ENCODE measurements at places on chromosomes 11 and 22.

DNA sequence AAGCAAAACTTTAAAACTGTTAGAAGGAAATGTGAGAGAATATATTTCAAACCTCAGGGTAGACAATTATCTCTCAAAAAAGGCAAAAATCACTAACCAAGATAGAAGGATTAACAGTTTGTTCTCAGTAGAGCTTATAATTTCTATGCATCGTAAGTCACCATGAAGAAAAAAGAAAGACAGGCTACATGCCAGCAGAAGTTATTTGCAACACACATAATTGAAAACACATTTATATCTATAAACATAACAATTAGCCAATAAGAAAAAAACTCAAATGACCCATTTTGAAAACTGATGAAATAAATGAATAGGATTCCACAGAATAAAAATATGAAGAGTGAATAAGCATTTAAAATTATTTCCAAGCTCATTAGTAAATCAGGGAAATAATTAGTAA, 24.4 kb upstream of the SNX19 start:
- DNase-seq = no peak

DNA sequence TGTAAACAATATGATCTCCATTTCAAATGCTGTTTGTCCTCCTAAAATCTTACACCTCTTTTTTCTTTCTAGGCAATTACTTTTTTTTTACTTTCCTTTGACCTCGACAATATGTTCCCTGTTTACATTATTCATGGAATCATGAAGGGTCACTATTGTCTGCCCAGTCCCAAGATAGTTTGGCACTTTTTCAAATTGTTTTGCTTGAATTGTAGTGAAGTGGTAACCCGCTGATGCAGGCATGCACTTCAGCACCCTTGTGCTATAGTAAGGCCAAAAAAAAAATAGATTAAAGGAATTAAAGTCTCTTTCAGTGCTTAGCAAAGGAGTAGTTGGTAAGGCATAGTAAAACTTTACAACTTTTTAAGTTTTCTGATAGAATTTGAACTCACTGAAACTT, 90.9 kb downstream of the PAX6 start:
- no peak for DNase-seq

DNA sequence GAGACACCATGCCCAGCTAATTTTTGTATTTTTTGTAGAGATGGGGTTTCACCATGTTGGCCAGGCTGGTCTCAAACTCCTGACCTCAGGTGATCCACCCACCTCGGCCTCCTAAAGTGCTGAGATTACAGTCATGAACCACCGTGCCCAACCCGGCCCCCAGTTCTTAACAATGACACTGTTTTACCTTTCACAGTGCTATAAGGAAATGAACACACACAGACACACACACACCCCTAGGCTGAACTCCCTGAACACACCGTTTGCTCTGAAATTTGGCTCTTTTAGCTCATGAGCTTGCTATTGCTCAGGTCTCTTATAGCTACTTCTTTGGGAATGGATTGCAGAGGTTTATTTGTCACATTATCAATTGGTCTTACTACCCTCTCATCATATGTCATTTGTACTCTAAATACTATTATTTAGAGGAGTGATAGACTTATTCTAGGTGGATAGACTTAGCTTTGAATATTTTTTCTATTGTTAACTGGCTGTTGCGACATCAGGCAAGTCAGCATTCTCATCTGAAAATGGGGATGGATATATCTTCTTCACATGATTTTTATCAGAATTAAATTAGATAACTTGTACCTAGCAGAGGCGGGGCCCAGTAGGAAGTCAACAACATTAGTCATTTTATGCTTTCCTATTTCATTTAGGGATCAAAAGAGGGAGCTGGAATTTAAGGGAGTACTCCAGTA, 2.1 kb downstream of the LYVE1 start:
- DNase-seq = no peak

DNA sequence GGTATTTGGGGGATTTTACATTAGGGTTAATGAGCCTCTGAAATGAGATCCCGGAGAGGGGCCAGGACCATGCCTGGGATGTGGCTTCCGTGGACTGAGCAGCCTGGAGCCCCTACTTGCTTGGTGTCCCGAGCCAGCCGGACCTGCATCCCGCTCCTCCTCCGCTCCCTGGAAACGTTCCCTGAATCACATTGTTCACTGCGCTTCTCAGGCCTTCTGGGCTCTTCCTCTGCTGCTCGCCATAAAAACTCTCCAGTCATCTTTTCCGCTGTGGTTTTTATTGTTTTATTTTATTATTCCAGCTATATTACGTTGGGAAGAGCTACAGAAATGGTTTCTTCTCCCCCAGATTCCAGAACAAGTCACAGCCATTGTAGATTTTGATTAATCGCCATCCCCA, 13.3 kb upstream of the KCNQ1OT1 start:
- DNase-seq = no peak

DNA sequence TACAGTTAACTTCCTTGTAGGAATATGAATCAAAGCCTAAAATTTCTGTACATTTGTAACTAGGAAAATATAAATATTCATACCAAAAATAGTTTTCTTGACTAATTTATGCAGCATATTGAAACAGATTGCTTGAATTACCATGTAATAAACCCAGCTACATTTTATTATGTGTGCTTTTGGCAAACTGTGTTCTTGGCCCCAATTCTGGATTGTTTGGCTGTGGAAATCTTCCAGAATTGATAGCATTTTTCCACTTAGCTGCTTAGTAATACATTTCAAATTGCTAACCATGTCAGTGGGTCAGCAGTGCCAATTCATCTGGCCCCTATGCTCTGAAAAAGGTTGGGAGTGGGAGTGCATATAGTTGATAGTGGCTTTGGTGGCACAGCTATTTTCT, 32.3 kb downstream of the PDHX start:
- no peak for DNase-seq

DNA sequence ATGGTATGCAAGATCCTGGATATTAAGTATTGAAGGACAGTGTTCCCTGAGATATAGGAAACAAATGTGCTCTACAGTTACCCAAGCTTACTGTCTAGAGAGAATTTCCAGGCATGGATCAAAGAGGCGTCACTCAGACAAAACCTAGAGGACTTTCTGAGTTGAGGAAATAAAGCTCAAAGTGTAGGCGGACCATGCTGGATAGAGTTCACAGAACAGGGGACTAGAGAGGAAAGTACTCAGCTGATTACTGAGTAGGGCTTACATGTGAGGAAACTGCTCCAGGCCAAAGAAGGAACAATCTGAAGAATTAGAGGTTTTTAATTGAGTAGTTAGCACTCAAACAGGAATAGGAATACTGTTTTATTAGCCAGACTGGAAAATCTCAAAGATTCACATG, 193.3 kb downstream of the TMEM135 start:
- DNase-seq = no peak

DNA sequence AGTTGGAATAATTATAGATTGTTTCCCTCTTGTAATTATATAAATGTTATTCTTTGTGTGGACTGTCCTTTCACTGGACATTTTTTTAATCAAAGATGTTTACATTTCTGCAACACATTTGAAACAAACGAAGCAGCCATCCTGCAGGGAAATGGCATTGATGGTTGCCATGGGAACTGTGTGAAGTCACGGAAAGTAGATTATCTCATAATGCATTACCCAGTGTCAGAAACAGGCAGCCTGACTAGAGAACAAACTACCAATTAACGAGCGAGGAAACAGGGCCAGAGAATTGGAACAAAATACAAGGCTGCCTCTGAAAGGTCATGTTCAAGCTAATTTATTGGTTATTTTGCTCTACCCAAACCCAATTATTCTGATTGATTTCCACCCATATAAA, 96.9 kb upstream of the LARGE1 start:
- DNase-seq = no peak

DNA sequence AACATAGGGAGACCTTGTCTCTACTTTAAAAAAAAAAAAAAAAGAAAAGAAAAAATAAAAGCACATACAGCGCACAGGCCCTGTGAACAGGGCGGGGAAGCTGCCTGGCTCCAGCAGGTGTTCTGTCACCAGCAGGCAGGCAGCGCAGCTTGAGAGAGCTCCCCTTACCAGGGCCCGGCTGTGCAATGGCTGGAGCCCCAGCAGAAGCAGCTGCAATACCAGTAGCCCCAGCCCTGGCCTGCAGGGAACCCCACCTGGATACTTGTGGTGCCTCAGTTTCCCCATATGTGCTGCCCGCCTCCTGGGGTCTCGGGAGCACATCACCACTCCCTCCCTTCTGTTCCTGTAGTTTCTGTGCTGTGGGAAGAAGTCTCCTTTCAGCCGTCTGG, 12.3 kb downstream of the TSPAN32 start:
- DNase-seq = no peak

GRCh38 chr22:41429232-41429950, 17.2 kb downstream of the TOB2 start:
- no peak for DNase-seq

- DNase-seq = no peak
Observed at GRCh38 chr11:6237266-6237665, 1.6 kb upstream of the CNGA4 start.

GRCh38 chr11:105152560-105152959, 13.0 kb upstream of the CARD18 start:
- DNase-seq = no peak

DNA sequence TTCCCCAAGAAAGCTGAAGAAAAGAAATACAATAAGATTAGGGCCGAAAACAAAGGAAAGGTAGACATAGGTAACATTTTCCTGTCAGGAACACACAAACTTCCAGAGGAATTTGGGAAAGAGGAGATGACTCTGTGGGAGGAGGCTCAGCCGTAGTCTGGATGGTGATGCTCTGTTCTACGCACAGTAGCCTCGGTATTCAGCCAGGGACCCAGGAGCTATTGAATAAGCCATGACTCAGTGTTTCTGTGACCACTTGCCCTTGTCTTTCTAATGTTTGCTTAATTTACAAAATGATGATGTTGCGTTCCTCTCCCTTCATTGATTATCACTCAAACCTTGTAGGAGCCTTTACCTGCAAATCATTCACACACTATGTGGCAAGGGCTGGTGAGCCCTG, 745.0 kb downstream of the NTM start:
- no peak for DNase-seq

DNA sequence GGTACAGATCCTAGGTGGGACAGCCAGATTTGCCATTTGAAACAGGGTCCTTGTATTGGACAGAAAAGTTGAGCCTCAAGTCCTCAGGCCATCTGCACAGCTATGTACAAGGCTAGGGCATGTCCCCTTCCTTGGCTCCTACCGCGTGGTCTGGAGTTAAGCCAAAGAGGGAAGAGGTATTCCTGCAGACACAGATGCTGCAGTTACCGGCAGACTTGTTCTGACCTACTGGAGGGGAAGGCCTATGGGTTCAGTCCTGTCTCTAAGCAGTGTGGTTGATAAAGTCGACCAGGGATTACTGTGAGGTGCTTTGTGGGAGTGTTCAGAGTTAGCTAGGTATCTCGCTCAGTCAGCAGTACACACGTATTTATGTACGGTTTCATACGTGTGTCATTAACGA, 180.6 kb downstream of the ADAMTS15 start:
- no peak for DNase-seq

DNA sequence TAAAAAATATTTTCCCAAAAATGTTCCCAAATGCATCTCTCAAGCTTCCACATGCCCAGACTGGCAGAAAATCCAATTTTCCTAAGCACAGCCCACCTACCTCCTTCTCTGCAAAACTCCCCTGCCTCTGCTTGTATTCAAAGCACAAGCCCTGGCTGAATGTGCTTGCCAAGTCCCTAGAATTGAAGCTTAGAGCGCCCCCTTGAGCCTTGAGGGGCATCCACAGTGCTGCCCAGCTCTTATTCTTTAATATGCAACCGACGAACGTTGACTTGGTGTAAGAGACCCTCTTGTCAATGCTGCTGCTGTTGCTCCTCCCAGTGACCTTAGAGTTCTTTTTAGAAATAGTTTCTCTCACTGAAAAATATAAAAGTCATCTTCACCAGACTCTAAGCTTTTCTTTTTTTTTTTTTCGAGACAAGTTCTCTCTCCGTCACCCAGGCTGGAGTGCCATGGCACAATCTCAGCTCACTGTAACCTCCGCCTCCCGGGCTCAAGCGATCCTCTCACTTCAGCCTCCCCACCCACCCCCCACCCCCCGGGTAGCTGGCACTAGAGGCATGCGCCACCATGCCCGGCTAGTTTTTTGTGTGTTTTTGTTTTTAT, 63.5 kb upstream of the CAPRIN1 start:
- peak; percentile 81 for DNase-seq

GRCh38 chr22:37633625-37634416, 5.6 kb upstream of the SH3BP1 start:
- DNase-seq = peak; percentile 81

DNA sequence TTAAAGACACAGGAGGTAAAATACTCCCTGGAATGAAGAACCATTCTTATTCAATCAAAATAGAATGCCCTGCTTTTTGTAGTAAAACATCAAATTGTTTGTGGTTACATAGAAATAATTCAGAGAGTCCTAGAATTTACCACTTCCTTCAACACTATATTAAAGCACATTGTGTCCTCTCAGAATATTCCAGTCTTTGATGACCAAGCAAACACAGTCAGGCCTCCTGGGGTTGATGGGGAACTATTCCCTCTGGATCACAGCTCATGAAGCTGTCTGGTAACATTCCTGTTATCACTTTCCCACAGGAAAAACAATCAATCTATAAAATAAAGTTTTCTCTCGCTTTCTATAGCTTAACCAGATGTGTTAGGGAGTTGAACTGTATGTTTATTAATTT, 389.3 kb downstream of the KCNA4 start:
- DNase-seq = no peak

DNA sequence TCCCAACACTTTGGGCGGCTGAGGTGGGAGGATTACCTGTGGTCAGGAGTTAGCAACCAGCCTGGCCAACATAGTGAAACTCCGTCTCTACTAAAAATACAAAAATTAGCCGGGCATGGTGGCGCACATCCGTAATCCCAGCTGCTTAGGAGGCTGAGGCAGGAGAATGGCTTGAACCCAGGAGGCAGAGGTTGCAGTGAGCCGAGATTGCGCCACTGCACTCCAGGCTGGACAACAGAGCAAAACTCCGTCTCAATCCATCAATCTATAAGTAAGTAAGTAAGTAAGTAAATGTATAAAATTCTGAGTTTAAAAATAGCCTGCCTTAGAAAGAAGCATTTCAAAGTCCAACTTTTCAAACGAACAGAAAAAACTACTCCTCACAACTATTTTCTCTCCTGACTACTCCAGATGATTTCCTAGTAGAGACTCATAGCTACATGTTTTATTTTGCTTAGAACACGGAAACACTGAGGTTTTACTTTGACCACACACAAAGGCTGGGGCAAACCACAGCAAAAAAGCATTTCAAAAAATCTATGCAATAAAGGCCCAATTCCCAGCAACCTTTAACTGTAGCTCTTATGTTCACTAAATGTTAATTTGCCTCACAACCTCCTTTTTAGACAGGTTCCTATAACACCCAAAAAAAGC, 16.3 kb downstream of the SPTY2D1 start:
- peak; percentile 80 for DNase-seq

Measured in activated CD4-positive, alpha-beta T cell treated with anti-CD3 and anti-CD28 coated beads, Interleukin-10, Interleukin-2, amounts not matched to agents 100 ng/mL and 50 ng/mL, durations not matched to agents 16 hours and 8 hours (primary cell).